ENCODE measurements at places on chromosomes 16 and 17.

DNA sequence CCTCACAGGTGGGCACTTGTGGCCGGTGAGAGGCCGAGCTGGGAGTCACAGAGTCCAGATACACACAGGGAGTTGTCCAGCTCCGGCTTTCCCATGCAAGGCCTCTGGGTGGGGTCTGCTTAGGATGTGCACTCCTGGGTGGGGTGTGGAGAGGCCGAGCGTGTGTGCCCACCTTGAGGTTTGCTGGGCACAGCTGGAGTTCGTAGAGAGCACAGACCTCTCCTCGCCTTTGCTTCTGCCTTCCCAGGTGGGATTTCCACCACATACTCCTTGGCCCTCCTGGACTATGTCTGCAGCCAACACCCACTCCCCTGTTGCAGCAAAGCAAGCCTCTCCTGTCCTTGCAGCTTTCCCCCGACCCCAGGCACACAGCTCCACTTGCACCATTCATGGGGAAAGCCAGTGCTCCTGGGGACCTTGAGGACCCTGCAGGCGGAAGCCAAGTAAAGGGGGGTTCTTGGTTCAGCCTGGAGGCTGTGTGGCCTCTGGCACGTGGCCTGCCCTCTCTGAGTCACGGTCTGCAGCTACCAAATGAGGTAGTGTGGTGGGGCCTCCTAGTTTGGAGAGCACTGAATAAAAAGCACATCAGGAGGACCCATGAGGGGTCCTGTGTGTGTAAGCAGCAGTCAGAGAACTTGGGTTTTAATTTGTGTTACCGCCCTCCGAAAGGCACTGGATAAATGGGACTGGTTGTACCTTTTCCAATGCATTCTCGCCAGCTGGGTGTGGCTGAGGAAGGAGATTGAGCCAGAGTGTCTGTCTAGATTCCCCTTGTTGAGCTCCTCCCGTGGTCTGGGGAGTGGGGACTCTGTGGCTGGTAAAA lies 31.5 kb downstream of the MPRIP start:
- no peak for DNase-seq

GRCh38 chr17:2980211-2980903 lies 83.0 kb downstream of the OR1D5 start:
- no peak for DNase-seq

- no peak for DNase-seq
These were observed 196.7 kb upstream of the GSE1 start for GRCh38 chr16:85416228-85417109.

DNA sequence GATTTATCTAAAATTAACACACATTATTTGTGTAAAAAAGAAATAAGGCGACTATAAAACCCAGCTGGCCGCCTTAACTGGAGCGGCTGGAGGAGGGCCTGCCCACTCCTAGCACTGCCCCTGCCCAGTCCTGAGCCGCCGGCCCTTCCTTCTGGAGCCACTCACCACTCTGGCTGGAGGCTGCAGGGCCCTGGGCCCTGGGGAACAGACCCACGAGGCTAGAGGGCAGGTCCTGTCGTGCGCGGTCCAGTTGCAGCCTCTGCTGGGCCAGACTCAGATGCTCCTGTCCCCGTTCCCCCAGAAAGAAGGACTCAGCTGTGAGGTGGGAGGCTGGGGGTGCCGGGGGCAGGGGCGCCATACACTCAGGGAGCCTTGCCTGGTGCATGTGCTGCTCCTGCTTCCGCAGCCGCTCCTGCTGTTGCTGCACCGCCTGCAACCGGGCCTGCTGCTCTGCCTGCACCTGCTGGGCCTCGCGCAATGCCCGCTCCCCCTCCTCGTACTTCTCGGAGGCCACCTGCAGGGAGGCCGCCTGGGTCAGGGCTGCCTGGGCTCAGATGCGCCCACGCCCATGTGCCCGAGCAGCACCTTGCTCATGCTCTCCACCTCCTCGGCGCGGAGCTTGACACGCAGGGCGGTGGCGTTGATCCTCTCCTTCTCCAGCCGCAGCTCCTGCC lies 9.0 kb upstream of the MRPL38 start:
- DNase-seq = no peak
